Panc1 (cell line): ENCODE measurements at places on chromosomes 11 and 22. TPM values are rescaled to one million over a fixed set of nuclear protein-coding genes. Genes with fewer than 3 reads are reported as not detected.

Gene CENPM
- total RNA-seq = 39.8 TPM

Gene GRK3
- 12.0 TPM for total RNA-seq

Gene SPA17
- total RNA-seq = 10.1 TPM

Gene HPX
- 1.0 TPM for total RNA-seq

Gene C11orf65
- 0.18 TPM for total RNA-seq

Gene RASL10A
- 2.6 TPM for total RNA-seq

Gene SOX10
- total RNA-seq = not detected

Gene ST3GAL4
- total RNA-seq = 56.6 TPM

Gene OR10D3
- not detected for total RNA-seq

Gene OR8B4
- not detected for total RNA-seq

Gene RIBC2
- 2.9 TPM for total RNA-seq

Gene PDE2A
- 0.74 TPM for total RNA-seq

Gene MAP6
- total RNA-seq = 0.21 TPM
